ENCODE measurements at places on chromosomes 5 and 9. TPM values are rescaled to one million over a fixed set of nuclear protein-coding genes. Genes with fewer than 3 reads are reported as not detected.

PCDHB2 gene
- 0.06 TPM for total RNA-seq

RPS14 gene
- 2,772 TPM for total RNA-seq

ZNF189 gene
- total RNA-seq, result 19.6 TPM

SLC2A6 gene
- total RNA-seq, result 1.4 TPM

CARTPT gene
- total RNA-seq, result not detected

AQP3 gene
- 37.3 TPM for total RNA-seq

MRPS27 gene
- total RNA-seq, result 88.3 TPM

UBE2QL1 gene
- not detected for total RNA-seq

SH3PXD2B gene
- 0.08 TPM for total RNA-seq

FOXI1 gene
- total RNA-seq, result not detected

PCDHGA1 gene
- 0.09 TPM for total RNA-seq

NKD2 gene
- total RNA-seq, result 0.37 TPM

CLIC3 gene
- total RNA-seq, result not detected

NCS1 gene
- 30.4 TPM for total RNA-seq

EQTN gene
- not detected for total RNA-seq

SPINK7 gene
- total RNA-seq, result not detected

TNIP1 gene
- total RNA-seq, result 609 TPM

PCDHA9 gene
- total RNA-seq, result not detected

AK3 gene
- total RNA-seq, result 31.2 TPM

SLC6A7 gene
- not detected for total RNA-seq

CREBRF gene
- total RNA-seq, result 29.5 TPM

ABO gene
- total RNA-seq, result not detected

MPDZ gene
- total RNA-seq, result not detected

DMGDH gene
- total RNA-seq, result 0.42 TPM

CD14 gene
- 0.39 TPM for total RNA-seq

C5orf52 gene
- not detected for total RNA-seq

RRAGA gene
- total RNA-seq, result 66.0 TPM

SLIT3 gene
- total RNA-seq, result 0.26 TPM

SMAD5 gene
- total RNA-seq, result 21.7 TPM

PTTG1 gene
- 172 TPM for total RNA-seq

PCDHGA7 gene
- not detected for total RNA-seq

SPINK4 gene
- total RNA-seq, result not detected

FBXO4 gene
- total RNA-seq, result 14.1 TPM

KCNMB1 gene
- total RNA-seq, result not detected

IL5 gene
- total RNA-seq, result not detected

LRRTM2 gene
- not detected for total RNA-seq

CD180 gene
- total RNA-seq, result 0.08 TPM

CHSY3 gene
- not detected for total RNA-seq

PPP3R2 gene
- total RNA-seq, result not detected

FRMPD1 gene
- not detected for total RNA-seq
